WTC11 (cell line): ENCODE measurements at places on chromosomes 2 and 18. TPM values are rescaled to one million over a fixed set of nuclear protein-coding genes. Genes with fewer than 3 reads are reported as not detected.

LYG1 gene
- total RNA-seq = 0.35 to 0.76 TPM (median 0.55 TPM) in 3 replicates

PRKAG3 gene
- total RNA-seq = not detected in 3 replicates

FEV gene
- total RNA-seq = not detected in 3 replicates

RAD51AP2 gene
- total RNA-seq = 0.26 to 0.37 TPM (median 0.30 TPM) in 3 replicates

LHCGR gene
- total RNA-seq = 0.21 to 0.34 TPM (median 0.31 TPM) in 3 replicates

NEMP2 gene
- total RNA-seq = 6.0 to 7.3 TPM (median 7.2 TPM) in 3 replicates

SKOR2 gene
- 0.34 to 1.3 TPM (median 0.37 TPM) in 3 replicates for total RNA-seq

CPO gene
- 0.37 to 1.2 TPM (median 0.46 TPM) in 3 replicates for total RNA-seq

DES gene
- 1.6 to 3.5 TPM (median 2.8 TPM) in 3 replicates for total RNA-seq

RAB6D gene
- total RNA-seq = 0.09 to 0.22 TPM (median 0.14 TPM) in 3 replicates

NAT8 gene
- not detected in 3 replicates for total RNA-seq

ANKRD62 gene
- total RNA-seq = not detected in 3 replicates

CPLX4 gene
- total RNA-seq = not detected in 3 replicates

IL1A gene
- total RNA-seq = 0.34 to 0.55 TPM (median 0.42 TPM) in 3 replicates

CRYGD gene
- 4.6 to 6.3 TPM (median 5.7 TPM) in 3 replicates for total RNA-seq

ACMSD gene
- total RNA-seq = not detected in 3 replicates

IL36B gene
- not detected in 3 replicates for total RNA-seq

ANKRD30B gene
- not detected in 3 replicates for total RNA-seq

RFTN2 gene
- total RNA-seq = 1.1 to 1.9 TPM (median 1.5 TPM) in 3 replicates

KIF1A gene
- 218 to 279 TPM (median 222 TPM) in 3 replicates for total RNA-seq

DSG2 gene
- 113 to 117 TPM (median 113 TPM) in 3 replicates for total RNA-seq

POTEI gene
- 2.2 to 3.2 TPM (median 2.7 TPM) in 3 replicates for total RNA-seq

ABCA12 gene
- 0.04 TPM in 1 of 3 replicates, not detected in the others for total RNA-seq
